Femur (tissue), 1 donor: ENCODE measurements at places on chromosomes 4 and X.
A peak's percentile ranks its signal among the peaks of the same experiment; 100 is the strongest.

DNA sequence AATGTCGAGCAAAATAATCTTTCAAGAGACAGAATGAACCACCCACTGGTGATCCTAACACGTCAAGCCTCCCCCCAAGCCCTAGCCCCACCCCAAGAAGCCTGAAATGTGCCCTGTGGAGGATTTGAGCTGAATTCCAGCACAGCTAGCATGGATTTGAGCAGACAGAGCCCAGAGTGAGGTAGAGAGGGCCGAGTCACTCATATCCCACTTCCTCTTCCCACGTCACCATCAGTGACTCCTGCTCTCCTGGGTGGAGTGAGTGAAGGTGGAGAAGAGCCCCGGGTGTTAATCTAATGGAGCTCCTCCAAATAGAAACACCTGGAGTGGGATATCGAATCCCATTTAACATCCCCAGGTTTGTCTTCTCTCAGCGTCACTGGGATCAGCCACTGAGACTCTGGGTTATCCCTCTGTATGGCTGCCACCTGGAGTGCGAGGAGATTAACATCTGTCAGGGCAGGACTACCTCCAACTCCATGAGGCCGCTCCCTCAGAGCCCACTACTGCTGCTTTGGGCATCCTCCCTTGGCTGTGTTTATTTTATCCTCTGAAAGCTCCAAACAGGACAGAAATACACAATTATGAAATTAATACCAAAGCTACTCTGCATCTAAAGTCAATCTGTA is 136.6 kb downstream of the NWD2 start:
- no peak for DNase-seq

DNA sequence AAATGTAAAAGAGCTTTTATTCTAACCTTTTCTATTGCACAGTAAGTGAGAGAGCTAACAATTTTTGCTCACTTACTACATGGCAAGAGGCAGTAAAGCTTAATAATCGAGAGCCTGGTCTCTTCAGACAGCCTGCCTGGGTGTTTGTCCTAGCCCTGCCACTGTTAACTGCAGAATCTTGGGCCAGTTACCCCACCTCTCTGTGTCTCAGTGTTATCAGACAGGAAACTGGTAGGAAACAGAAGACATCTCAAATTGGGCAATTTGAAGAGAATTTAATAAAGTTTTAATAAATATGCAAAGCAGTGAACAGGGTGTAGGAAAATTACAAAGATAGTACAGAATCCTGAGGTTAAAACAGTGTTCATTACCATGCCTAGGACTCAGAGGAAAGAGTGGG is 13.4 kb downstream of the STAP1 start:
- DNase-seq: no peak

DNA sequence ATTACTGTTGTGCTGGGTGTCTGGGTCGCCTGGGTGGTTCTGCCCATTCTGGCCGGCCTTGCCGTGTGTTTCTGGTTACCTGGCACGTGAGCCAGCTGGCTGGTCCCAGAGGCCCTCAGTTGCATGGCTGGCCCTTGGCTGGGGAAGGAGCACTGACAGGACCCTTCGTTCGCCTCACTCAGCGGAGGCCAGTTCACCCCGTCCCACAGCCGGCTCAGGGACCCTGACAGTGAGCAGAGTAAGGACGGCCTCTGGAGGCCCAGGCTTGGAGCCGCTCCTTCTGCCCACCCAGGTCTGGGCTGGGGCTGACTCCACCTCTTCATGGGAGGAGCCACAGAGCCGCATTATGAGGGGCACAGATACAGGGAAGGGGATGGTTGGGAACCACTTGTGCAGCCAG is 20.3 kb upstream of the HGFAC start:
- no peak for DNase-seq

DNA sequence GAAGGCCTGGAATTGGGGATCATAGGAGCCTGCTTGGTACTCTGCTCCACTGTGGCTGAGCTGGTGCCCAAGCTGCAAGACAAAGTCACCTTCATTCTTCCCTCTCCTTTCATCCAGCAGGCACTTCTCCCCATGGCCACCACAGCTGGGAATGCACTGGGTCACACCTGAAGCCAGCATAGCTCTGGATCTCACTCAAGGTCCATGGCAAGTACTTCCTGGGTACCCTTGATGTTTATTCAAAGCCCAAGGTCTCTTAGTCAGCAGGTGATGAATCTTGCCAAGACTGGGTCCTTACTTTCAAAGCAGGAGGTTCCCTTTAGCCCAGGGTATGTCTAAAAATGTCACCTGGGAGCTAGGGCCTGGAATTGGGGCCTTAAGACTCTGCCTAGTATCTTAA is 4.9 kb upstream of the SLC4A4 start:
- DNase-seq: no peak

- no peak for DNase-seq
Observed at GRCh38 chrX:44332437-44332836, 11.0 kb downstream of the EFHC2 start.

- DNase-seq: no peak
Observed at GRCh38 chrX:47217121-47217851, 1.2 kb upstream of the CDK16 start.

DNA sequence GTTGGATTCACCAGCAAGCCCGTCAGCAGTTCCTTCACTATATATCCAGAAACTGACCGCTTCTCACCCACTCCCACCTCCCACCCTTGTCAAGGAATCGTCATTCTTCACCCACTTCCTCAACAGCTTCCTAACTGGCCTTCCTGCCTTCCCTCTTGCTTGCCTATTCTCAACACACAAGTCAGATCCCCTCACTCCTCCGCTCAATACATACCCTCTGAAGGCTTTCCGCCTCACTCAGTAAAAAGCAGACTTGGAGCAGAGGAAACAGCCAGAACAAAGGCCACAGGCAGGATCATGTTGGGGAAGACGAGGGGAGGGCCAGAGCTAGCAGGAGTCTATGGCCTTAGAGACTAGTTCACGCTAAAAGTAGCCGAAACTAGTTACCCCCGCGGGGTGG is 23.7 kb downstream of the RWDD4 start:
- DNase-seq: no peak

GRCh38 chr4:185469580-185470154 is 1.9 kb downstream of the CCDC110 start:
- DNase-seq: no peak

GRCh38 chrX:64151911-64152310 is 53.6 kb downstream of the AMER1 start:
- no peak for DNase-seq

GRCh38 chrX:37755025-37755424 is 24.8 kb upstream of the CYBB start:
- DNase-seq: peak; percentile 32

GRCh38 chrX:29281078-29281742 is 694.0 kb downstream of the IL1RAPL1 start:
- DNase-seq: no peak

DNA sequence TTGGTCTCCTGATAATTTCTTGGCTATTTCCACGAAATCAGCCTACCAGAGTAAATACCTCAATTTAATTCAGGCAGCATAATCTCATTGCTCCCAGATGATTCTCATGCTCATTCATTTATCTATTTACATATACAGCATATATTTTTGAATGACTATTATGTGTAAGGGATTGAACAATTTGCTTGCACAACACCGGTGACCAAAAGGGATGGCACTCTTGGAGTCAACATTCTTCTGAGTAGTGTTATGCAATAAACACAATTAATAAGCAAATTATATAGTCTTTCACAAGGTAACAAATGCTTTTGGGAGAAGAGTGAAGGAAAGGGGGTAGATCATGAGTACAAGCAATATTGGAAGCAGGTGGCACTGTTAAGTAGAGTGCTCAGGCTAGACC is 1015.3 kb downstream of the ARAP2 start:
- no peak for DNase-seq

DNA sequence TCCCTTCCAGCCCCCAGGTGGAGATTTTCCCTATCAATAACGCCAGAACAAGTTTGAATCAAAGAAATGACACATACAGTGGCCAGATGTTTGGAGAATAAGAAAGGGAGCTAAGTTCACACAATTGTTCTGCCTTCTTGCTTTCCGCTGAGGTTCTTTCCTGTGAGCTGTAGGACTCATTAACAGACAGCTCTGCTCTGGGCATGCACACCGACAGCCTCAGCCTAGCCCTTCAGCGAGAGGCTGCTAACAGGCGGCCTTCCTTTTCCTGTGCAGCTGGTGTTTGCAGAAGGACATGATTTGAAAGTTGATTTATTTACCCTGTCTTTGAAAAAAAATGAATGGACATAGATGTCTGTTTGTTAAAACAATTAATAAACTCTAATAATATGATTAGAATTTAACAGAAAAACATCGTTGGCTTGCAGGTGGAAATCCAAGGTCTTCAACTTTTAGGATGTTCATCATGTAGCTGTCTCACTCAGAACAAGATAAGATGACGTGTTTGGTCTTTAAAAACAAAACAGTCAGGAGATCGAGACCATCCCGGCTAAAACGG is 183.3 kb downstream of the KDR start:
- DNase-seq: peak; percentile 56
